Placental epithelial cell (primary cell): ENCODE measurements at places on chromosomes 13 and 19. TPM values are rescaled to one million over a fixed set of nuclear protein-coding genes. Genes with fewer than 3 reads are reported as not detected.

Gene ZNF177
- 0.87 and 1.2 TPM in 2 replicates for total RNA-seq

Gene KLHL26
- total RNA-seq = 0.79 and 1.3 TPM in 2 replicates

Gene NLRP7
- total RNA-seq = 0.33 TPM in 1 of 2 replicates, not detected in the other

Gene COG6
- 79.7 and 84.5 TPM in 2 replicates for total RNA-seq

Gene SELENOV
- not detected in 2 replicates for total RNA-seq

Gene SPACA7
- not detected in 2 replicates for total RNA-seq

Gene KMT2B
- total RNA-seq = 9.7 and 14.5 TPM in 2 replicates

Gene COL5A3
- total RNA-seq = 0.11 TPM in 1 of 2 replicates, not detected in the other

Gene ZNF416
- total RNA-seq = 7.5 and 8.0 TPM in 2 replicates
